NAMALWA (cell line): ENCODE measurements at places on chromosomes 12 and 14.

- DNase-seq = no peak
Measured at GRCh38 chr14:96783043-96783914, 13.9 kb upstream of the VRK1 start.

DNA sequence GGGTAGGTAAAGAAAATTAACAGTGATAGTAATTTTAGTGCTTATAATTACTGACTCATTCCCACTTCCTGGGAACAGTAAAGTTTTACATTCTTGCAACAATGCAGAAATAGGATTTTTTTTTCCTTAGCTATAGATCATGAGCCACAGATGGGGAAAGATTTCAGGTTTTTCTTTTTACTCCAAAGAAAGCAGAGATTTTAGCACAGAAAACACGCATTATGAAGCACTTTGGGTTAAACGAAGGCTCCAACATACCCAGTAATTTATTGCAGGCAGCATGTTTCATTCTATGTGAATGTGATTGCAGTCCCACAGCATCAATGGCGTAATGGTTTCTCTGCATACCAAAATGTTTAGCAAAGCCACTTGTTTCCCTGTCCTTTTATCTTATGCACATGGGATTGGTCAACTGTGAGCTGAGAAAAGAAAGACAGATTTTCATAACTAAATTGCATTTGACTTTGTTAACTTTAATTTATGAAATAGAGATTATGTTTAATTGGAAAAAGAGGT, 124.6 kb upstream of the E2F7 start:
- no peak for DNase-seq

GRCh38 chr12:7869137-7869536, 3.6 kb downstream of the SLC2A14 start:
- DNase-seq = no peak

GRCh38 chr14:89667983-89668382, 250.9 kb upstream of the FOXN3 start:
- DNase-seq = no peak

- DNase-seq = peak; percentile 83
Measured at GRCh38 chr12:77746096-77746495, 84.6 kb upstream of the NAV3 start.

- peak; percentile 58 for DNase-seq
Measured at GRCh38 chr12:111268738-111269572, 99.9 kb downstream of the PHETA1 start.

GRCh38 chr14:54787261-54787660, 115.4 kb downstream of the GCH1 start:
- DNase-seq = no peak

DNA sequence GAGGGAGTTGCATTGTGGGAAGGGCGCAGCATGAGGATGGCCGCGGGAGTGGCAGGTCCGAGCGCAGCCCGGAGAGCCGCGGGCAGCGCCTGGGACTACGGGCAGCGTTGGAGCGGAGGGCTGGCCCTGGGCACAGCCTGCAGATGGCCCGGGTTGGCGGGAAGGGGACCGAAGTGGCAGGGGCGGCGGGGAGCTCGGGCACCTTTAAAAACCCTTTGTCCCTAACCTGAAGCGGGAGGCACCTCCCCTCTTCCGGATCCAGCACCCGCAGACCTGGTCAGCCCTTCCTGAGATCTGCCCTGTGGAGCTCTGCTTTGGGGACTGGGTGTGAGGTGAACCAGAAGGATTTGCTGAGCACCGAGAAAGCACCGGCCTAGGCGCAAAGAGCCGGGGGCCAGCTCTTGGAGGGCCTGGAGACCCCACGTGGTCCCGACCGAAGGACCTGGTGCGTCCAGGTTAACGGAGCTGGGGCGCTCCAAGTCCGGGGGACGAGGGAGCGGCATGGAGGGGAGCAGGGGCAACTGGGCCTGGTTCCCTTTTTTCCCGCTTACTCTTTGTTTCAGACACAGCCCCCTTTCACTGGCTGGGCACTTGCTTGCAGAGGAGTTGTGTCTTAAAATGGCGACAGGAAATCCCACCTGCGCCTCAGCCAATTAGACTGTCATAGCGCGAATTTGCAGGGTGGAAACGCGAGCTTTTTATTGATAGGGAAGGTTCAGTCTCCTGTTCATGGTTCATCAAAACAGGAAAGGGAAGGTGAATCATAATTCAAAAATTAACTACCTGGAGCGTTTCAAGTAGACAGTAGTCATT, 792 bp upstream of the SLC38A1 start:
- DNase-seq = peak; percentile 86

GRCh38 chr12:3527181-3527580, 36.2 kb downstream of the PRMT8 start:
- no peak for DNase-seq

DNA sequence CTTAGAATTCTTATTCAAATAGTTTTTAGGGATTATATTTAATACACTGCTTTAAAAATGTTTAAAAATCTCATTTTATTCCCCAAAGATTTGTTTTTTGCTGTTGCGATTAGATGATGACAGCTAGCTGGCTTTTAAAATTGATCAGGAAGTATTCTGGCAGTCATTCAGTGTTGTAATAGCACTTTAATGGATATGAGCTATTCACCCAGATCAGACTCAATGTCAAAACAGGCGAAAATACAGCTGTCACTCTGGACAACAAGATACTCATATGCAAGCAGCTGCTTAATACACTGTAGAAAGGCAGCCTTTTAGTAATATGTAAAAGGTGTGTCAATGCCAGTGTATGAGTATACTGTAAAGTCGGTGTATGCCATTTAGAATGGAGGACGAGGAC, 91.7 kb downstream of the NPAS3 start:
- DNase-seq = no peak

DNA sequence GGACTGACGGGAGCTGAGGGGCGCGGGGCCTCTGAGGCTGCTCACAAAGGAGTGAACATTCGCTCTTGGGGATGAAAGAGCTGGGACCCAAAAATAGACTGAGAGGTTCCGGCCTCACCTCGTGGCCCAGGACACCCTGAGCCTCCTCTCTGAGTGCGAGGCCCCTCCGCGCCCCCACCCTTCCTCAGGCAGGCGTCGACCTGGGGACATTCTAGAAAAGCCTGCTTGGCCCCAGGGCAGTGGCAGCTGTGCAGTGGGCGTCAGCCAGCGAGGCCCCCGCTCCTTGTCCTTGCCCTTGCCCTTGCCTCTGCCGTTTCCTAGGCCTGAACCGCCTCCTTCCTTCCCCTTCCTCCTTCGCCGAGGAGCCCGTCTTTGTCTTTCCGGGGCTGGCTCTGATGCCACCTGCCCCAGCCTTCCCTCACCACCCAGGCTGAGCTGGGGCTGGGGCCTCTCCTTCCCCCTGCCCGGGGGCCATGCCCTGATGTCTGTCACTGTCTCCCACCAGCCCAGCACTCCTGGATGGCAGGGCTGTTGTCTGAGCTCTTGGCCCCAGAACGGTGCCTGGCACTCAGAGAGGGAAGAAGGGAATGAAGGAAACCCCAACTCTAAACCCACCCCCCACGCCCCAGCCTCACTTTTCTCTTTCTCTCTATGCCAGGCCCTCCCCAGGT, 208.2 kb upstream of the RTL1 start:
- no peak for DNase-seq

DNA sequence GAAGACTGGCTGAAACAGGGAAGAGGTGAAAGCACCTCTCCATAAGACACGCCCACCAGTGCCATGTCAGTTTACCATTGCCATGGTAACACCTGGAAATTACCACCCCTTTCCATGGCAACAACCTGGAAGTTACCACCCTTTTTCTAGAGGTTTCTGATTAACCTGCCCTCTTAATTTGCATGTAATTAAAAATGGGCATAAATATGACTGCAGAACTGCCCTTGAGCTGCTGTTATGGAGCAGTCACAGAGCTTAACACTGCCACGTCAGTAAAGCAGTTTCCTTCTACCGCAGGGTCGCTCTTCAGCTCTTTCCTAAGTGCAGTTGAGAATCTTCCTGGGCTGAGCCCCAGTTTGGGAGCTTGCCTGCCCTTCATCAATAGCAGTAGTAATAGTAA, 55.2 kb downstream of the RASSF3 start:
- DNase-seq = peak; percentile 95
